ENCODE measurements at places on chromosomes 13 and 19.

GRCh38 chr13:42305503-42305902 lies 33.6 kb downstream of the AKAP11 start:
- no peak for DNase-seq

DNA sequence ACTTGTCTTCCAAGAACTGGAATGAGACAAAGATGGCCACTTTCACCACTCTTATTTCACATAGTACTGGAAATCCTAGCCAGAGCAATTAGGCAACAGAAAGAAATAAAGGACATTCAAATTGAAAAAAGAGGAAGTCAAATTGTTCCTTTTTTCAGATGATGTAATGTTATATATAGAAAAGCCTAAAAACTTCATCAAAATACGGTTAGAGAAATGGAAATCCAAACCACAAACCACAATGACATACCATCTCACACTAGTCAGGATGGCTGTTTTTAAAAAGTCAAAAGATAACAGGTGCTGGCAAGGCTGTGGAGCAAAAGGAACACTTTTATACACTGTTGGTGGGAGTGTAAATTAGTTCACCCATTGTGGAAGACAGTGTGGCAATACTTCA lies 113.3 kb upstream of the SPRY2 start:
- DNase-seq, result no peak

- no peak for DNase-seq
These were observed 205.4 kb downstream of the PDS5B start for GRCh38 chr13:32791545-32792172.

- DNase-seq, result no peak
These were observed 32.7 kb upstream of the ZNF254 start for GRCh38 chr19:24054044-24054935.

DNA sequence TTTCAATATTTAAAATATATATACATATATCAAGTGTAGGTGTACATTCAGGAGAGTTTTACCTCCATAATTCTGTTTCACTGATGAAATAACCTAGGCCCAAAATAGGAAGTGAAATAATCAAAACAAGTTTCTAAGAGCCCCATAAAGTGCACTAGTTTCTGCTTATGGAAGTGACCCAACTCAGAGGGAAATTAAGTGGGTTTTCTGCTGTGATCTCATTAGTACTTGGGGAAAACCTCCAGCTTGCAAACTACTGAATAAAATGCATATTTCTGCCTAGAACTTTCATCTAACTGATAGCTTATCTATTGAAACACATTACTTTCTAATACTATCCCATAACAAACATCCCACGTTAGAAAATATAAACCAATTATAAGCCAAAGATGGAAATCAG lies 45.4 kb upstream of the MIR17HG start:
- no peak for DNase-seq

DNA sequence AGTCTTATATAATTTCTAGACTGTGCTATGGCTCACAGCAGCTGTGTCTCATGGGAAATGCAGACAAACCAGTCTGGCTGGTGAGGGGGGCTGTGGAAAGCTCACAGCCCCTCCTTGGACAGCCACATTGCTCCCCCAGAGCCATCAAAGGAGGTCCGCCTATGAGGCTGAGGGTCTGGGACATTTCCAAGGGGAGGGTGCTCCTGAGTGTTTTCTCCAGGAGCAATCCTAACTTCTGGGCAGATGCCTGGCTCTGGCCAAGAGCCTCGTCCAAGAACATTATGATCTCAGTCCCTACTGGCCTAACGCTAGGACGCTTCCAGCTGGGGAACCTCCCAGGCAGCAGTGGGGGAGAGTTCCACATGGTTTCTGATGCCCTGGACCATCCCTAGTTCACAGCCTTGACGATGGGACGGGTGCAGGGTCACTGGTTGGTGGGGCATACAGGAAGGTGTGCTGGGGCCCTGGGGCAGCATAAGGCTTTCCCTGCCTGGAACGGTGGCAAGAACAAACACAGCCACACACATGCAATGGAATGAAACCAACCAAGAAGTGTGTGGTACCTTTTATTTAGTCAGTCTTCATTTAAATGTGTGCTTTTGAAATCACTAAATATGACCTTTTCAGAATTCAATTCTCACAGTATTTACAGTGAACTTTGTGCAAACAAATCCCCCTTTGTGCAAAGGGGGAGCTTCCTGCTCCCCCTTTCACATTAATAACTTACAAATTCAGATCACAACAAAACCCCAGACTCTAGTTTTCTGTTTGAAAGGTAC lies 60.6 kb downstream of the CDADC1 start:
- DNase-seq, result peak; percentile 70

- DNase-seq, result no peak
These were observed 47.8 kb upstream of the KPNA3 start for GRCh38 chr13:49840266-49840665.

GRCh38 chr13:112892426-112893206 lies 76.4 kb upstream of the MCF2L start:
- no peak for DNase-seq

GRCh38 chr19:2560369-2560768 lies 84.4 kb downstream of the GADD45B start:
- no peak for DNase-seq

DNA sequence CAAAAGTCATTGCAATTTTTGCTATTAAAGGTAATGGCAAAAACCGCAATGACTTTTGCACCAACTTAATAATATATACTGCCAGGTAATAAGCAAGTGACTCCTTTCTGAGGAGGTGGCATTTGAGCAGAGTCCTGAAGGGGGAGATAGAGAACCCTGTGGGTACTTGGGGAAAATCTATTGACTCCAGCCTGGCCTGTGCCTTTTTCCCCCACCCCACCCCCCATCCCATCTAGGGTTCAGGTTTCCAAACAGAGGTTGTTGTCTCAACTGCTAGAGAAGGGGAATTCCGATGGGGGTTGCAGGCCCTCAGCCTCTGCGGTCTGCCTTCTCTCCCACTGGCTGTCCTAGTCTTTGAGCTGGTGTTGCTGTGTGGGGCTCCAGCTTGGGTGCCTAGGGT lies 11.5 kb downstream of the S1PR2 start:
- no peak for DNase-seq

DNA sequence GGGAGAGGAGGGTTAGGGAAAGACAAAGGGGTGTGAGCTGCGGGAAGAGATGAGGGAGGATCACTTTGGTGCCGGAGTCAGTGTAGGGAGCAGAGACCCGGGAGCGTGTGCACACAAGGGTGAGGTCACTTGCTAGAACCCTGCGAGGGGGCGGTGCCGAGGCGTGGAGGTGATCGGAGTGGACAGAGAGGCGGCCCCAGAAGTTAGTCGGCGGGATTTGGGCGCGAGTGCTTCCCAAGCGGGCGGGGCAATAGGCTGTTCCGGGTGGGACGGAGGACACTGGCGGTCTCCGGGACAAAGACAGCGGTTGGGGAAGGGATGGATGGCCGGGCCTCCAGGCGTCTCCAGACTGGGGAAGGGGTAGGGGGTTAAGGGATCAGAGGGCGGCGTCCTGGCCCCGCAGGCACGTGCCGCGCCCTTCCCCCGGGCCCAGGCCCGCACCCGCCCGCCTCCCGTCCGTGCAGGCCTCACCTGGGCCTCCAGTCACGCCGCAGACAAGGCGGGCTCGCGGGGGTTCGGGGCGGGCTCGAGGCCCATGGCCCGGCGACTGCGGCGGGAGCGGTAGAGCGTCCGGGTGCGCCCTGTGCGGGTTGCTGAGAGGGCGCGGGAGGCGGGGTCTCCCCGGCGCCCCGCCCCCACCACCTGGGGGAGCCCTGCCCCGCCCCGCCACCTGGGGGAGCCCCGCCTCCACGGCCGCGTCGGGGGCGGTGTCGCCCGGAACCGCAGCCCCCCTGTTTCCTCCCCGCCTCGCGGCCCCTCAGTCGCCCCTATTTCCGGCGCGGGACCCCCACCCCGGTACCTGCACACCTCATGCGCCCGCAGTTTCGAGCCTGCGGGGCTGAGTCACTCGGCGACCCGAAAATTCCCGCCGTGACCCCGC lies at the start of gene LPAR2:
Gene LPAR2 (minus strand): TSS at position 600 of the 880 bp plus-strand sequence. CDS start 945 bp downstream, outside the sequence.
- no peak for DNase-seq

GRCh38 chr19:42521346-42522030 lies 6.8 kb downstream of the CEACAM1 start:
- DNase-seq, result no peak

DNA sequence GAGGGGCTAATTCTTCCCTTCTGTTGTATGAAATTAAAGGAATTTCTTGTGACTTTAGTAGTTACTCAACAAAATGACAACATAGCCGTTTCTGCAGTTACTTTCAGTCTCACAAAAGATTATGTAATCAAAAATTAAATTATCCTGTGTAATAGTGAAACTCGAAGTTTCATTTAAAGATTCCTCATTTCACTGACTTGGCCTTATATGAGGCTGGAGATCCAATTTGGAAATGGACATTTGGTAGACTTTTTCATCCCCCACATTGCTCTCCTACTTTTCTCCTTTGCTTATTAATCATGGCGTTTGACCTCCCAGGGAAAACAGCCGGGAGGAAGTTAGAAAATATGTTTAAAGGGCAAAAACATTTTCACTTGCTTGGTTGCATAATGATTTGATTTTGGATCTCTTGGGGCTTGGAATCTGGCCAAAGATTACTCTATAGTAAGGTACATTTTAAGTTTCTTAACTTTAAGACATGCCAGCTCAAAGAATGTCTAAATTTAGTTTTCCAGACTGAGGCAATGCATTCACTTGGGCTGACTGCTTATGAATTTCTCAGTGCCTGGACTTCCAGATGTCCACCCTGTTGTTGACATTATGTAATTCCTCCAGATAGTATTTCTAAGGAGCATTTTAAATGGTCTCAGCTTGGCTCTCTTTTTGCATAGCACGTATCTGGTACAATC lies 1364.9 kb upstream of the MIR17HG start:
- DNase-seq, result no peak

DNA sequence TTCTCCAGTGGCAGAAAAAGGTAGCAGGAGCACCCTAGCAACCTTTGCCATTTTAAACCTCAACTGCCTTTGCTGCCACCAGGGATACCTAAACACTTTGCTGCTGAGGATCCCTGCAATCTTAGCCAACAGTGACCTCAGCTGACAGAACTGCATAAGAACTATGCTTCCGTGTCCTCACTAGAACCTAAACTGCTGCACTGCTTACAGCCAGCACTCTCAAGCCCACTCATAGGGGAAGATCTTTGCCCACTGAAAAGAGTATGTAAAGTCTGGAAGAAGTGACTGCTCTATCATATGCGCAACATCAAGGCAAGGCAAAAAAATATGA lies 270.0 kb upstream of the PCDH20 start:
- peak; percentile 18 for DNase-seq

- DNase-seq, result no peak
These were observed 190.3 kb downstream of the KCNRG start for GRCh38 chr13:50205581-50205980.

DNA sequence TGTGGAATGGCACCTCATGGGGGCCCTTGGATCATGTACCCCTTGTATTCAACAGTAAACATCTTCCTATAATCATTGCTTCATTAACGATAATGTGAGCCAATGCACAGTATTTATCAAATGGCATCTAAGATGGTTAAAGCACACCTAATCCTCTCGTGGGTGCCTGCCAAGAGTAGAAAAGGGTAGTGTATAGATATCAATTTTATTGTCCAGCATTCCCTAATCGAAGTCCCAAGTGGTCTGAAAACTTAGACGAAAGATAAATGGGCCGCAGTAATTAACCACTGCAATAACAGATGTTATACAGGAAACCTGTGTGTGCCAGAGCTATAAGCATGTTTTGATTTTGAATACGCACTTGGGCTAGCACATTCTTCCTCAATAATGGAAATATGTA lies 667 bp upstream of the MBNL2 start:
- peak; percentile 34 for DNase-seq

DNA sequence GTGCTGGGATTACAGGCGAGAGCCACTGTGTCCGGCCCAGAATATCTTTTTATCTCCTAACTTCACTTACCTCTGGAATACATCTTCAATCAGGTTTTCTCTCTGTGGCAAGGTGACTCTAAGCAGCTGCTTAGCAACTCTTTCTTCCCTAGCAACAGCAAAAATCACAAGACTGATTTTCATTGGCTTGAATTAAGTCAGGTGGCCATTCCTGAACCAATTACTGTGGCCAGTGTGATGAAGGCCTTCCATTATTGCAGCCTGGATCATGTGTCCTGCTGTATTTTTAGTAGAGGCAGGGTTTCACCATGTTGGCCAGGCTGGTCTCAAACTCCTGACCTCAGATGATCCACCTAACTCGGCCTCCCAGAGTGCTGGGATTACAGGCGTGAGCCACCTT lies 9.0 kb upstream of the LTBP4 start:
- peak; percentile 71 for DNase-seq

DNA sequence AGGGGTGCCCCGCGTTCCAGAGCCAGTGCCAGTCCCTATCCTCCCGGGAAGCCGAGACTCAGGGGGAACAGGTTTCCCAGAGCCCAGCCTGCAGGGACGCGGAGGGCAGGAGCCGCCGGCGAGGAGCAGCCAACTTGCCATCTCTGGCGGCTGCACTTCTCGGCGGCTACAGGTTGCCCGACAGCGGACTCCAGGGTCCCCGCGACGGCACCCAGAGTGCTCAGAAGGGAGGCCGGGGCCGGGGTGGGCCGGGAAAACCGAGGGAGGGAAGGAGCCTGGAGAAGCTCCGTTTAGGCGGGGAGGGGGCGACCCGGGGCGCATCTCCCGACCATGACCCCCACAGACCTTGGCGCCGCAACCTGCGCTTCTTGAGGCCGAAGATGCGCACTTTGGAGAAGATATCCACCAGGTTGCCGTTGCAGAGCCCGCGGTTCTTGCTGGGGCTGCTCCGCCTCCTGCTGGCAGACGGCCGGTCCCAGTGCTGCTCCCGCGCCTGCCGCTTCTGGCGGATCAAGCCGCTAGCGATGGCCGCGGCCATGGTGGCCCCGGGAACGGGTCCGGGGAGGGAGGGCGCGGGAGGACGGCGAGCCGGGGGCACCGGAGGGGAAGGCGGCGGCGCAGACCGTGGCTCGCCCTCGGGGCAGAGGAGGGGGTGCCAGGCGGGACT lies 463.8 kb downstream of the ITGBL1 start:
- no peak for DNase-seq

GRCh38 chr13:73258406-73258805 lies 199.6 kb downstream of the KLF5 start:
- no peak for DNase-seq

DNA sequence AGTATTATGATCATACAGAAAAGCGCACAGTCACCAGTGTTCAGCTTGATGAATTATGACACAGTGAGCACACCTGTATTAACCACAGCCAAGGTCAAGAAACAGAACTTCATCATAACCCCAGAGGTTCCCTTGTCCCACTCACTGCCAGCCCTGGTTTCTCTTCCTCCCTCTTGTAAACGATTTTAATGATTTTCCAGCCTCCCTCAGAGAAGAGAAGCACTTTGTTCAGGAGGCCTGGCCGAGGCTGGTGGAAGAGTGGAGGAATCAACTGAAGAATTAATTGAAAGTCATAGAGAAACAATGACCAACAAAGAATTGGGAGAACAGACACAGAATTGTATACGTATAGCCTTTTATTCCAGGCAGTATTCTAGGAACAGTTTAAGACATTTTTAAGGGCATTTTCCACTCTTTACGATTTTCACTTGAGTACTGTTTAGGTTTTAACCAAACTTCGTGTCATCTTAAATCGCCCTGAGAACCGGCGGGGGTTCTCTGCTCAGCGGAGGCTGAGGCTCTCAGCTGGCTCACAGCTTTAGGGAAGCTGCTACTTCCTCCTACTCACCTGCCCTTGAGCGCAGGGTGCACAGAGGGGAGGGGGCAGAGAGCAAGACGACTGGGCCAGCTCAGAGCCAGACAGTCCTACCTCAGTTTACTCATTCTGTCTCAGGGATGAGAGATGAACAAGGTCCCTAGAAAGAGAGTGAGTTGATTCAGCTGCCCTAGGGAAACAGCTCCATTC lies 108.6 kb downstream of the AKAP11 start:
- DNase-seq, result no peak

Measured in putamen (tissue), 1 donor.